ENCODE measurements at places on chromosomes 5 and 9.

DNA sequence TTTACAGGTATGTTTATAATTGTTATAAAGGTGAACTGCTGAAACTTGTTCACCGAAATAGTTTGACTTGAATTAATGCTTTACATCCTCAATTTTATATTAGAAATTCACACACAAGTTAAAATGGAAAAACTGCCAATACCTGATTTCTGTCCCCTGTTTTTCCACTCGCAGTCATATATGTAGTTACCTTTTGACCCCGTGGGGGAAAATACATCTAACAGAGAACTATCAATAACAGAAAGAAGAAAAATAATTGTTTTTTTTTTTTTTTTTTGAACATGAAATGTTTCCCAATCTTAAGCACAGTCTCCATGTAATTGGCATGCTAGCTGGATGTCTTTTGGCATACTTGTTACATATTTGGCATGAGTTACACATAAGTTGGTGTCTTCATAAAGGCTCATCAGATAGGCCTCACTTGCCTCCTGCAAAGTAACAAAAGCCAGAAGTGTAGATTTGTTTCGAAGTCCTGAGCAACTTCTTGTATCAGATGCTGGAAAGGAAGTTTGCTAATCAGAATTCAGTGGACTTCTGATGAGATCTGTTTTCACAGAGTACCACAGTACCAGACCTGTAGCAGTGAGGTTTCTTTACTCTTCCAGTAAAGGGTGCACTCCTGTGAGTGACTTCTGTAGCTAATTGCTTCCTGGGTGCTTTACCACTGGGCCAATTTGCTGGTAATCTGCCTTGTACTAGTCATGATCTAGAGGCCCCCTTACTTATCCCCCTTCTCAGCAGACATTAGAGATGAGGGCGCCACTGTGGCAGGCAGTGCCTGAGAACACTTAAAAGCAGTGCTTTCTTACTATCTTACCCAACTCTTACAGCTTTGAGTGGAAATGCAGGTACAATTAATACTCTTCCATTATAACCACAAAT, 36.2 kb upstream of the CXXC5 start:
- no peak for DNase-seq

GRCh38 chr5:28012538-28012937, 974.2 kb upstream of the CDH9 start:
- DNase-seq, result peak; percentile 19

- DNase-seq, result no peak
These were observed 1.7 kb downstream of the PTGDS start for GRCh38 chr9:136978865-136979544.

- DNase-seq, result no peak
These were observed 83.1 kb downstream of the EDIL3 start for GRCh38 chr5:84301535-84301934.

GRCh38 chr9:74804018-74804385, 83.7 kb downstream of the TRPM6 start:
- DNase-seq, result no peak

DNA sequence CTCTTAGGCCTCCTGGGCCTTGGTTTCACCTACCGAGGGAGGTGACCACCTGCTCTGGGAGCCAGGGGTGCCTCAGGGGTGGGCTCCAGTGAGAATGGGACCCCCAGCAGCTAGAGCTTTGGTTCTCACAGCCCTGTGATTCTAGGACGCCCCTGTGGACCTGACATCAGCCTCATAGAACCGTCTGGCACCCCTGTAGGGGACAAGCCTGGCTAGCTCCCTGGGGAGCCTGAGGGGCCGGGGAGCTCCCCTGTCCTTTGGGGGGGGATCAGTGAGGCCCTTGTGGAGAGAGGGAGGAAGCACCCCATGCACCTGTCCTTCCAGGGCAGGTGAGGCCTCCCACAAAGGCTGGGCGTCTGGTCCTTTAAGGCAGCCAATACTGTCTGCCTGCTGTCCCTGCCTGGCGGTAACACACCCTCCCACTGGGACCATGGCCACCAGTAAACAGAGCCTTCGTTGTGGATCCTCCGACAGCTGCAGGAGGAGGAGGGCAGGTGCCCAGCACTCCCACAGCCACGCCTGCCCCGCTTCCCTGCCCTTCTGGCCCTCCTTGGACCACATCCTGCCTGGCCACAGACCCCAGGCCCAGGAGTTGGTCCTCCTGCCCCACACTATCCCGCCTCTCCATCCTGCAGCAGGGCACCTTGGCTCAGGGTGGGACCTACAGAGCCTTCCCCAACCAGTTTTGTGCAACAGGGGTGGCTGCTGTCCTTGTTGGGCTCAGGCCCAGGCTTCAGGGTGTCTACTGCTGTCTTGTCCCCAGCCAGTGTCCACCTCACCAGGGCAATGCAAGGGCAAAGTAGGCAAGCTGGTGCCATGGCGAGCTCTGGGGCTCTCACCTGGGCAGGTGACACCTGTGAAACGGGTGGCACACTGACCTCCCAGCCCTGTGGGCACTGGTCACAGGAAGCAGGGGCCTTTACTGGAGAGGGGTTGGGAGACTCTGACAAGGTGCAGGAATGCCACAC, 3.0 kb upstream of the TUBB4B start:
- no peak for DNase-seq

- peak; percentile 55 for DNase-seq
These were observed 1.3 kb downstream of the BRD3 start for GRCh38 chr9:134066526-134066912.

Measured in RKO (cell line).